T-cell (primary cell): ENCODE measurements at places on chromosomes 12 and 14. TPM values are rescaled to one million over a fixed set of nuclear protein-coding genes. Genes with fewer than 3 reads are reported as not detected.

- no peak for DNase-seq
Observed at GRCh38 chr14:29928117-29928640, 532 bp upstream of the PRKD1 start.

DNA sequence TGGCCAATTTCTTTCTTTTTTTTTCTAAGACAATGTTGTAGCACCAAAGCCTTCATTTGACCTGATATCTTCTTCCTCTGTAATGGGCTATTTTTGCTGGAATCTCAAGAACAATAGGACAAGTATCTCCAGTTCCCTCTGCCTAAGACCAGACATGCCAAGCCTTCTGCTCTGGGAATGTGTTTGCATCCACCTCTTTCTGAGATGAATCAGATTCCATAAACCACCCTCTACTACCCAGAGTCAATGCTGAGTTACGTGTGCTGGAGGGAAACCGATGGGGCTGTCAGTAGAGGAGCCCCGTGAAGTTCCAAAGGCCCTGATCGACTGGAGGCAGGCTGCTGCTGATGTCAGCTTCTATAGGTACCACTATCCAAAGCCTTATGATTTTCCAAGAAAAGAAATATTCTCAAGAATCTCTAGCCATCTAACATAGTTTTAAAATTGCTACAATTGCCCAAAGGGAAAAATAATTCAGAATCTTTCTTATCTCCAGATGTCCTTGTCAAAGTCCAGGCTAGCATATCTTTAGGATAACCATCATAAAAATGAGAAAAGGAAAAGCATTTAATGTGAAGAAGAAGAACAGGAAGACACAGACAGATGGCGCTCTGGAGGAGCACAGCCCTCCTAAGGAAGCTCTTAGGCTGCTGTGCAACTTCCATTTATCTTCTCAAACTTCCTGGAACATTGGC, 101.9 kb downstream of the SLC8A3 start:
- DNase-seq: no peak

DNA sequence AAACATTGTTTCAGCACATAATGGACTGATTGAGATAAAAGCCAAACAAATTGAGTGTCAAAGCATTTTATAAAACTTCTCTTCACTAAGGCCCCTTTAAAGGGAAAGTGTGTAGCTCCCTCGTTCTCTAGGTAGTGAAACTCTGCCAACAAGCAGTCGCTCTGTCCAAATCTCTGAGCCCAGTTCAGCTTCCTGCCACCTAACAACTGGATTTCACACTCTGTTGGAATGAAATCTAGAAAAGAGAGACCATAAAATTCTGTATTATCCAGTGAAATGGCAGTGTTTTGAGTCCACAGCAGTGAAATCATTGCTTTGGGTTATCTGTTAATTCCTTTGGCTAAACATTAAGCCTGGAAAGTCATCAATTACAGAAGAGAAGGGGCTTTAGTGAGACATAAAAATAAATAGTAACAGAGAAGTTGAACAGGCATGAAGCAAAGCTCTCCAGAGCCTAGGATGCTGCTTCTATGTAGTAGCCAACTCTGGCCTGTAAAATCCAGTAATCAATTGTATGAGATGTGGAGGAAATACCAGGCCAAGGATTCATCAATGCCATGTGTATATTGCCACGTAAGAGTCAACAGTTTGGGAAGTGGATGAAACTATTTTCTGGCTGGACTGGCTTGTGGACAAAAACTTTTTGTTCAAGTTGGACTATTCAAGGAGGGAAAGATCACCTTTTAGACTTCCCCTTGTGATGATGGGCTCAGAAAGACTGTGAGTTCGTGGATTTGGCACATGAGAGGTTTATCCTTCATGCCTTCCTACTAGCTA, 122.5 kb downstream of the WIF1 start:
- no peak for DNase-seq

DNA sequence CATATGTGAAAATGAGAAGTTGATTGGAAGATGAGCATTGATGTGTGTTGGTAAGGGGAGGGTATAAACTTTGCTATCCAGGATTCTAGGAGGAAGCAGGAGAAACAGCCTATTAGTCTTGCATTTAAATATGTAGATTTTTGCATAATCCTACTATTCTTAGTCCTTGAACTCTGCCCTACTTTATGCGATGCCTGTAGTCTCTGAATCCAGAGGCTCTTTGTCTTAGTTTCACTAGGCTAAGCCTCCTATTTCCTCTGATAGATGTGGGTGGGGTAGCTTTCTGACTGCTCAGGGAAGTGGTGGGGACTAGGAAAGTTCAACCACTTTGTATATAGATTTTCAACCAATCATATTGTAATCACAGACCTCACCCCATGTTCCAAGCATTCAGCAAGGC, 49.5 kb upstream of the KCNC2 start:
- no peak for DNase-seq

Gene KRT82
- not detected for total RNA-seq

DNA sequence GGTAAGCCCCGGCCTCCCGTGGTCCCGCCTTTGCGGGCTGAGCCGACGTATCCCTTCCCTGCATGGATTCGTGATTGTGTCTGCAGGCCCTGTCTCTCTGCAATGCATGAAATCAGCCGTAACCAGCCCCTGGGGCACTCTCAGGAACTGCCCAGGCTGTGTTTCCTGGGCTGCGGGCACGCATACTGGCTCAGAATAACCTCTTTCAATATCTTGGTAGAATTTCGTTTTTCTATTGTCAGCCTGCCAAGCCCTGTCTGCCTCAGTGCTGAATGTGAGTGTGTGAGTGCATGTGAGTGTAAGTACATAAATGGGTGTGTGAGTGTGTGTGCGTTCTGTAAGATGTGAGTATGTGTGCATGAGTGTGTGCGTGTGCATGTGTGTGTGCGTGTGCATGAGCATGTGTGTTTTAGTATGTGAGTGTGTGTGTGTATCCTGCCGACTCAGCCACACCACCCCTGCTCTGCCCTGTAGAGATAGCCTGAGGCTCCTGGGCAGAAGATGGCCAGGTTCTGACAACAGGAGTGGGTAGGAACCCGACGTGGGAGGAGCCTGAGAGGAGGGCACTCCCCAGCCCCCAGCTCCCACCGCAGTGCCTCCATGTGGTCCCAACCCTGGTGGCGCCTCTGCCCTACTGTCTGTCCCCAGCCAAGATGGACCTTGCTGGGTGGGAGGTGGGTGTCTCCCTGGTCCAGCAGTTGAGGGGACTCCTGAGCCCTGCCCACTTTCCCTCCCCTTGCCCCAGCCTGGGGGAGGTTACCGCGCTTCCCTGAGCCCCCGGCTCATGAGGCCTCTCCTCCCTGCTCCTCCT, 268.8 kb downstream of the ADGRD1 start:
- DNase-seq: peak; percentile 23

DNA sequence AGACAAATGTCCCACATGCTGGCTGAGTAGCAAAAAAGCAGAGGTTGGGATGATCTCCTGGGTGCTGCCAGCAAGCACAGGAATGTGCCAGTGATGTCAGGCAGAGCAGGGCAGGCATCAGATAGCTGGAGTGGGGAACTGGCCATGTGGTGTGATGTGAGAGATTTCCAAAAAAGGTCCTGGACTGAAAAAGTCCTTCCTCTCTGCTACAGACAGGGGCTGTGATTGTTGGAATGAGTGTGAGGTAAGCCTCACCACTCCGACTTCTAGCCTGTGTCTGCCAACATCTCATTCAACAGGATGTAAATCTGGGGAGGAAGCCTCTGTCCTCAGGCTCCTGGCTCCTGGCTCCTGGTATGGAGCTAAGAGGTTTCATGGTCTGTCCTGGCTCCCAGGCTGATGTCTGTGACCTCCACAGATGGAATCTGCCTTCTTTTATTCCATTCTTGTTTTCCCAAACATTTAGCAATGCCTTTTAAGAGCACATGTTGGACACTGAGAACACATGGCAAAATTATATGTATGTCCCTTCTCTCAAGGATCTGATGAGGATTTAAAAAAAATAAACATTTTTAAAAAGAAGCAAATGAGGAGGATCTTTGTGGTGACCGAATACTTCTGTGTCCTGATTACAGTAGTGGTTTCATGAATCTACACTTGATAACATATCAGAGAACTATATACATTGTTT, 50.1 kb upstream of the STK38L start:
- DNase-seq: no peak

GRCh38 chr12:89453121-89453978, 71.2 kb downstream of the GALNT4 start:
- no peak for DNase-seq

- DNase-seq: no peak
Observed at GRCh38 chr14:92922883-92923743, at the start of gene CHGA. CHGA (plus strand) TSS chr14:92923150; CDS start chr14:92923360, 210 bp downstream.

DNA sequence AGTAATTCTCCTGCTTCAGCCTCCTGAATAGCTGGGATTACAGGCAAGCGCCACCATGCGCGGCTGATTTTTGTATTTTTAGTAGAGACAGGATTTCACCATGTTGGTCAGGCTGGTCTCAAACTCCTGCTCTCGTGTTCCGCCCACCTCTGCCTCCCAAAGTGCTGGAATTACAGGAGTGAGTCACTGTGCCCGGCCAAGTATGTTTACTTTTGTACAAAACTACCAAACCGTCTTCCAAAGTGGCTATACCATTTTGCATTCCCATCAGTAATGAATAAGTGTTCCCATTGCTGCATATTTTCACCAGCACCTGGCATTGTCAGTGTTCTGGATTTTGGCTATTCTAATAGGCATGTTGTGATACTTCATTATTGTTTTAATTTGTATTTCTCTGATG, 8.4 kb upstream of the KRT6A start:
- no peak for DNase-seq

Gene TAS2R43
- total RNA-seq: 5.2 TPM

GRCh38 chr12:102643879-102644575, 163.7 kb upstream of the IGF1 start:
- no peak for DNase-seq

GRCh38 chr14:103711516-103712431, 3.5 kb downstream of the XRCC3 start:
- no peak for DNase-seq

GRCh38 chr12:55771736-55772135, 28.8 kb downstream of the GDF11 start:
- DNase-seq: no peak

GRCh38 chr14:31449971-31450610, 7.2 kb downstream of the DTD2 start:
- no peak for DNase-seq

Gene CCDC38
- total RNA-seq: 0.14 TPM

- DNase-seq: no peak
Observed at GRCh38 chr14:59246566-59246965, 58.1 kb downstream of the DAAM1 start.

Gene FAM181A
- not detected for total RNA-seq

- no peak for DNase-seq
Observed at GRCh38 chr12:57715786-57716185, 21.9 kb downstream of the OS9 start.

DNA sequence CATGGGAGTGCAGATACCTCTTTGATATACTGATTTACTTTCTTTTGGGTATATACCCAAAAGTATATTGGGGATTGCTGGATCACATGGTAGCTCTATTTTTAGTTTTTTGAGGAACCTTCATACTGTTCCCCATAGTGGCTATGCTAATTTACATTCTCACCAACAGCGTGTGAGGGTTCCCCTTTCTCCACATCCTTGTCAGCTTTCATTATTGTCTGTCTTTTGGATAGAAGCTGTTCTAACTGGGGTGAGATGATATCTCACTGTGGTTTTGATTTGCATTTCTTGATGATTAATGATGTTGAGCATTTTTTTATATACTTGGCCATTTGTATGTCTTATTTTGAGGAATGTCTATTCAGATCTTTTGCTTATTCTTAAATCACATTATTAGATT, 44.1 kb upstream of the JDP2 start:
- no peak for DNase-seq

Gene IRAK3
- 0.16 TPM for total RNA-seq

Gene SERPINA4
- total RNA-seq: not detected

Gene MLEC
- total RNA-seq: 55.3 TPM

- no peak for DNase-seq
Observed at GRCh38 chr12:106271575-106272505, 24.0 kb upstream of the CKAP4 start.

Gene DBX2
- not detected for total RNA-seq

DNA sequence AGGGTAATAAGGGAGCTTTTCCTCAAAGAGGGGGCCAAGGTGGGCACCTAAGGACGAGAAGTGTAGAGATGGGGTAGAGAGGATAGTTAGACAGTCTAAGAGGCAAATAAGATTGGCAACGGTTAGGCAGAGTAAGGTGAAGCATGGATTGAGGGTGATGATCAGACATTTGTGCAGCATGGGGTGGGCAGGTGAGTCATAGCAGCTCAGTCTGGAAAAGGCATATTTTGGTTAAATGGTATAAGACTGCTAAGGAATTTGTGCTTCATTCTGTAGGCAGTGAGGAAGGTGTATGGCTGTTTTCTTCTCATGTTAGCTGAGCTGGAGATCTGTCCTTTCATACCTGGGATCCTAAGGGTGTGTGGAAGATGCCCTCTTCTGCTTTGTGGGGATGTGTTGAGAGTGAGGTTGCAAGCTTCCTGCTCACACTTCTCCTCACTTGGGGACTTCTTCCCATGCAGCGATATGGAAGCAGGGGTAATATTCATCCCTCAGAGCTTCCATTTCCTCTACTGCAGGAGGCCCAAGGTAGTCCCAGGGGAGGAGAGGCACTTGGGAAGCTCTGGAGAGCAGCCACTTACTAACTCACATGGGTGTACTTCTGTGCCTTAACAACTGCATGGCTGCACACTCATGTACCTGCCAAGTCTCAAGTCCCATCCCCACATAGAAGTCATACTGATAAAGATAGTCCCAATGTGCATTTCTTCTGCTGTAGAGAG, 28.9 kb downstream of the GSG1 start:
- no peak for DNase-seq

GRCh38 chr12:101722392-101722791, 16.9 kb downstream of the SYCP3 start:
- no peak for DNase-seq

DNA sequence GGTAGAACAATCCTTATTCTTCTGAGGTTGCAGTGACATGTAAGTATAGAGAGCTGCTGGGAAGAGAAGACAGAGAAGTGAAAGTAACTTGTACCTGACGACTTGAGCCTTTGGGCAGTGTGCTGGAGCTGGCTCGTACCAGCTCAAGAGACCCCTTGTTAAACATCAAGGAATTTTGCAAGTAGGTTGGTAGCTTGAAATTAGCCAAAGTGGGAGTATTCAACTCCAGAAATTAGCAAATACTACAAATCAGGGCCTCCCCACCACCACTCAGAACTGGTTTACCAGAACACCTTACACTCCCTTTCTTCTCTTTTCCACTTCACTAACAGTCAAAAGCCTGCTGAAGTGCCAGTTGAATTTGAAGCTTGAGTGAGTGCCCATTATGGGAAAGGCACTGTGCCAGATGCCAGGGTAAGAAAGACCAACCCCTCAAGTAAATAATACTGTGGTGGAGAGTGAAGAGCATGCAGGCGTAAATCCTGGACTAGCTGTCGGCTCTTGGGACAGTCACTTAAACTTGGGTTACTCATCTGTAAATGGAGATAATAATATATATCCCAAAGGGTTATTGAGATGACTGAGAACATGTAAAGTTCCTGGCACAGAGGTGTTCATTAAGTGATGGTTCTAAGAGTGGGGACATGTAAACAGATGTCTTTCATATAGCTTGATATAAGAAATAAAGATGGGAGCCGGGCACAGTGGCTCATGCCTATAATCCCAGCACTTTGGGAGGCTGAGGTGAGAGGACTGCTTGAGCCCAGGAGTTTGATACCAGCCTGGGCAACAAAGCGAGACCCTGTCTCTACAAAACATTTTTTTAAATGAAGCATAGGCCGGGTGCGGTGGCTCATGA, 27.0 kb upstream of the EID3 start:
- DNase-seq: no peak
